Hematopoietic multipotent progenitor cell treated with erythropoietin and hydrocortisone succinate and interleukin-3 and kit ligand, for 15 days (in vitro differentiated cells): ENCODE measurements at places on chromosomes 12 and 14.

GRCh38 chr12:2410496-2410895 lies 357.7 kb downstream of the CACNA1C start:
- no peak for DNase-seq

DNA sequence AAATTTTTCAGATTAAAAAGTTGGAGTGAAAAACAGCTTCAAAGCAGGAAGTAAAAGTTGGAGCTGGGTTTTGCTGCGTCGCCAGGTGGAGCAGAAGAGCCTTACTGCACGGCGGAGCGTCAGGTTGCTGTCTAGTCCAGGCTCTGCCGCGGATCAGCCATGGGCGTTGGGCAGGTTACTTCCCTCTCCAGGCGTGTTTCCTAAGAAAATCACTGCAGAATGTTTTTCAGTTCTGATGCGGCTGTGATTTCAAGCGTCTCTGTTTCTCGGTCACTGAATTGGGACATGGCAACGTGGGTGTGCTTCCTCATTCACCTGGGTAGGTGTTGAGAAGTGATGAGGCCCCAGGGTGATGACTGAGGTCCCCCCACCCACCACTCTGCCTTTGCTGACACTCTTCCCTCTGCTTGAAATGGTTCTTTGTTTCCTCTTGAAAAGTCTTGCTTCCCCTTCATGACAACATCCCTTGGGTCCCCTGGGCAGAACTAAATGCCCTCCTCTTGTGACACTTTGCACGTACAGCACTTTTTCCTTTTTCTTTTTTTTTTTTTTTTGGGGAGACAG lies 7.6 kb downstream of the EVL start:
- peak; percentile 54 for DNase-seq

- no peak for DNase-seq
These were observed 39.0 kb downstream of the ACTN1 start for GRCh38 chr14:68939893-68940613.

- no peak for DNase-seq
These were observed 14.4 kb upstream of the ATF1 start for GRCh38 chr12:50749459-50749882.

DNA sequence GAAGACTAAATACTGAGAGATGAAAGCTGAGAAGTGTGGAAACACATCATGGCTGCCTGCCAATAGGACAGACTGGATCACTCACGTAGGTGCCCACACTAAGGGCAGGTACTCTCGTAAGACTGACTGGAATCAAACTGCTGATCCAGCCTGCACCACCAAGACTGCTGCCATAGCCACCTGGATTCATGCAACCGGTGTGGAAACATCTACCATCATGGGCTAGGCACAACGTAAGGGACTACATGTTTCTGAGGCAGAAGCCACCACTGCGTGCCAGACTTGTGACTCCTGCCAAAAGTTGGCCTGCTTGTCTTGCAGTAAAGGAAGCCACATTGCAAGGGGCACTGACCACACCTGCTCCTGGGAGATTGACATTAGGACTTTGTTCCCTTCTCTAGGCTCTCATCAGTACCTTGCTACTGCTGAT lies 3.8 kb downstream of the POMT2 start:
- no peak for DNase-seq

DNA sequence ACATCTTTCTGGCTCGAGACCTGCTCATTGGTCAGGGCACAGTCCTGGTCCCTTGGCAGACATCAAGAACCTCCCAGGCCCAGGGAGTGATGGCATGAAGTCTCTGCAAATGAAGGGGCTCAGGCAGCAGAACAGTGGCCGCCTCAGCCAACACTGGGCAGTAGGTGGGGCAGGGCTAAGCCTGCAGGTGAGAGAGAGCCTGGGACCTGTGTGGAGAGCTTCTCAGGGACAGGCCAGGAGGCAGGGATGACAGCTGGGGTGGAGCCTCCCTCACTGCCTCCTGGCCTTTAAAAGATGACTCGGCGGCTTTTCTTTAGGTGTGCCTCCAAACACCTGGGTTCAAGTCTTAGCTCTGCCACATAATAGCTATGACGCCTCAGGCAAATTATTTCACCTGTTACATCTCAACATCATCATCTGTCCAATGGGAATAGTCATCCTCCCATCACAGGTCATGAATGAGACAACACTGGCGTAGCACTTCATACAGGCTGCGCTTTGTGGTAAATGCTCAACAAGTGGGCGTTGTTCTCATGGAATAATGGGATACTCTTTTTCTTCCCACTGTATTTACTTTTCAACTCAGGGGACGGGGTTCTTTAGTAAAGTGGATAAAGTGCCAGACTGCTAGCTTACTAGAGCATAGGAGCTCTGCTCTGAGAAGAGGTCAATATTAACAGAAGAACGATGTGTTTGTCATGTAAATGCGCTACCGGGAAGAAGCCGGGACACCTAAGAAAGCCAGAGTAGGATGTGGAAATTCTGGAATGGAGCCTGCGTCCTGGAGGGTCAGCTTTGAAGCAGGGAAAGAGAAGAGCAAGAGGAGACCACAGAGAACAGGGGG lies 277.4 kb downstream of the FOXN3 start:
- no peak for DNase-seq

- DNase-seq = no peak
These were observed 287.6 kb upstream of the PWP1 start for GRCh38 chr12:107397890-107398500.

- DNase-seq = no peak
These were observed 184.4 kb downstream of the ITPR2 start for GRCh38 chr12:26648584-26648983.
